Right cardiac atrium (tissue), 5 donors: ENCODE measurements at places on chromosomes 4 and X. TPM values are rescaled to one million over a fixed set of nuclear protein-coding genes. Genes with fewer than 3 reads are reported as not detected.

- DNase-seq: no peak
These were observed 190.2 kb upstream of the GK2 start for GRCh38 chr4:79598214-79598613.

CLIC2 gene
- total RNA-seq: 23.3 TPM

S100G gene
- not detected for total RNA-seq

AFF1 gene
- 86.6 TPM for total RNA-seq

- no peak for DNase-seq
These were observed 69.6 kb downstream of the KIT start for GRCh38 chr4:54727346-54727745.
